ENCODE measurements at places on chromosomes 16 and 17.

DNA sequence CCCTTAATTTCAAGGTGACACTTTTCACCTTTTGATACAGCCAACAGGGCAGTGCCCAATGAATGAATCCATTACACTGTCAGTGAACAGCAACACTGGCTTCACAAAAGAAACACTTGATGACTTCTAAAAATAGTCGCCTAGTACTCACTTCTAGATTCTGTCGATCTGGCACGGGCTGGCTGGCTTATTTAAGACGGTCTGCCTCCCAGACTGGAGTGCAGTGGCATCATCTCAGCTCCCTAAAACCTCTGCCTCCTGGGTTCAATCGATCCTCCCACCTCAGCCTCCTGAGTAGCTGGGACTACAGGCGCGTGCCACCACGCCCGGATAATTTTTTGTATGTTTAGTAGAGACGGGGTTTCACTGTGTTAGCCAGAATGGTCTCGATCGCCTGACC, 1.9 kb downstream of the NDUFAB1 start:
- DNase-seq = no peak

DNA sequence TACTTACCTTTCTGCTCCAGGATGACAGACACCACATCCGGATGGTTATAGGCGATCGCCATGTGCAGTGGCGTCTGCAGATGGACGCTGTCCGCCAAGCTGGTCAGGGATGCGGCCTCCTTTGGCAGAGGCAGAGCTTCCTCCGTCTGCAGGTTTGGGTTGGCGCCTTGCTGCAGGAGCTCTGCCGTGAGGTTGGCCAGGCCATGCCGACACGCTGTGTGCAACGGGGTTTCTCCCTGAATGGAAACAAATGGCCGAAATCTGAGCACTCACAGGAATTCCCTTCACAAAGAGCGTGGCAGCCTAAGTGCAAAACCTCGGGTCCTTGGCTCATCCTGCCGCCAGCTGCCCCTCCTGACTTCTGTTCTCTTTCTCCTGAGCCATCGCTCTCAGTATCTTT, 41.8 kb downstream of the CYB5D2 start:
- DNase-seq = no peak

- no peak for DNase-seq
These were observed 2.9 kb downstream of the LRRC37B start for GRCh38 chr17:32010114-32010513.

DNA sequence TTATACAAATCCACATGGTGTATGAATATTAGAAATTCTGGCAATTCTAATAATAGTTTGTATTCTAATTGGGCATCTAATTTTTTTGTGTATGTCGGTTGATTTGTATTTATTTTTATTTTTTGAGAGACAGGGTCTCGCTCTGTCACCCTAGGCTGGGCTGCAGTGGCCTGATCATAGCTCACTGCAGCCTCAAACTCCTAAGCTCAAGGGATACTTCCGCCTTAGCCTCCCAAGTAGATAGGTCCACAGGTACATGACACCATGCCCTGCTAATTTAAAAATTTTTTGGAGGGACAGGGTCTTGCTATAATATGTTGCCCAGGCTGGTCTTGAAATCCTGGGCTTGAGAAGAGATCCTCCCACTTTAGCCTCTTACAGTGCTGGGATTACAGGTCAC, 104.6 kb downstream of the TRIM37 start:
- no peak for DNase-seq

GRCh38 chr17:42841975-42842685, 2.2 kb upstream of the AOC2 start:
- no peak for DNase-seq

GRCh38 chr17:56291226-56291805, 138.0 kb downstream of the ANKFN1 start:
- no peak for DNase-seq

DNA sequence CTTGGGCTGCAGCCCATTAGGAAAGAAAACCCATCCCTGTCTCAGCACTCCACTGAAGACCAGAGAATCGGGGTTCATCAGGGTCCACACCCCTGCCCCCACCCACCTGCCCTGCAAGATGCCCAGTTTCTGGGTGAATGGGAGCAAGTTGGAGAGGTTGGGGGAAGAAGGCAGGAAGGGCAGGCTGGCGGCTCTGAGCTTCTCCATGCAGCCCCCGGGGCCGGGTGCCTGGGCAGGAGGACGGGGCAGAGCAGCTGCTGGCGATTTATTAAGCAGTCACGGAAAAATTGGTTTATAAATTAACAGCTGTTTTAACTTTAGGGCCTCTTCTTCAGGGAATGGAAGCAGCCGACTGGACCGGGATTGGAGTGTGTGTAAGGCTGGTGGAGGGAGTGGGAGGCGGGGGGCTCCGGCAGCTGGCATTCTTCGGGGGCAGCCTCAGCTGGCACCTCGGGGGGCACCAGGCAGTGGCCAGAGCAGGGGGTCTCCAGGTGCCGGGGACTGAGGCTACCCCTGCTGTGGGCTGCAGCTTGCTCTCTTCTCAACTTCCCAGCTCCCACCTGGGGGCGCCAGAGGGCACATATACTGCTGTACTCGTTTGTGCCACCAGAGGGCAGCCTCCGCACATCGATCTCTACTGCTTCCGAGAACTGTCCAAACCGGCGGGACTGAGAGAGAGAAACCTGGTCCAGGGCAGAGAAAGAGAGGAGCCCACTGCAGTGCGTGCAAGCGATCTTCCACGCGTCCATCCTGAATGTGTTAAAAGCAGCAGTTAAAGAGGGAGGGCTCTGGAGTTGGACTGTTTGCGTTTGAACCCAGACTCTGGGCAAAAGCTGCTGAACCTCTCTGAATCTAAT, 5.0 kb upstream of the PPP1R1B start:
- DNase-seq = no peak

DNA sequence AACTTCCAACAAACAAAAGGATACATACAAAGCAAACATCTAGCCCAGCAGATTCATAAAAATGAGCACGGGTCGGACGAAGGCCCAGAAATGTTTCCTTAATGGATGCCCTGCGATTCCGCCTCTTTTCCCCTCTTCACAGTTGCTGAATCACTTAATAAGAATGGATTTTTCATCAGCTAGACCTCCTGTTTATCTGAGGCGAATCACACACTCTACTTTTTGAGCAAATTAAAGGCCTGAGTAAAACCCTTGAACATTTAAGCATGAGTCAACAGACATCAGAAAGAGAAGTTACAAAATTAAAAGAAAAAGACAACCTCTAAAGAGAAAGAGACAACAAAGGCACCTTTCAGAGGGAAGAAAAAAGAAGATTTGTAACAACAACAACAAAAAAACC, 44.7 kb downstream of the HS3ST3A1 start:
- no peak for DNase-seq

All from NCI-H1417 treated with DMSO at 0.1 percent for 48 hours (cell line).